ENCODE measurements at places on chromosomes 1 and 21. TPM values are rescaled to one million over a fixed set of nuclear protein-coding genes. Genes with fewer than 3 reads are reported as not detected.
A peak's percentile ranks its signal among the peaks of the same experiment; 100 is the strongest.

Gene PSMB2
- total RNA-seq: 44.1 TPM

Gene MATN1
- 0.13 TPM for total RNA-seq

Gene OR2T29
- not detected for total RNA-seq

Gene NPPB
- total RNA-seq: not detected

Gene MOB3C
- 14.9 TPM for total RNA-seq

Gene TGFBR3
- total RNA-seq: 57.9 TPM

Gene CCDC24
- total RNA-seq: 24.3 TPM

Gene CAMSAP2
- 30.3 TPM for total RNA-seq

Gene PUM1
- 150 TPM for total RNA-seq

Gene TMPRSS2
- 32.8 TPM for total RNA-seq

Gene ALPL
- total RNA-seq: 8.4 TPM

DNA sequence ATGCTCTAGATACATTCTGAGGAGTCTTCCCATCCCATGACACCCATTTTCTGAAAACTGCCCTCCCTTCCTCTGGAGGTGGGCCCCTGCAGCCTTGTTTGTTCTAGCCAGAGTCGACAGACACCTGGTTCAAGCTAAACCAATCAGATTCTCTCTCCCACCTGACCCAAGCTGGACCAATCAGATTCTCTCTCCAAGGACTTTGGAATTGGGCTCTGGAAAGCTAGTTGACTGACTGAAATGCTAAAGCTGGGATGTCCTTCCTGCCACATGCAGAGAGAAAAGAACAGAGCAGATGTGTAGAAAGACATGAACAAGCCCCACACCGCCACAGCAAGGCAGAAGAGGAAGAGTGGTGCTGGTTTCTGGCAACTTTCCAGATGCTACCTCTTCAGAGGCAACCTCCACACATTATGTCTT lies 24.6 kb downstream of the ASAP3 start:
- H3K27ac ChIP-seq: no peak overlapping the region
- no peak for DNase-seq
- no peak overlapping the region for H3K4me3 ChIP-seq
- no peaks in the 10 kb centered on the region for H3K4me1 ChIP-seq
- H3K36me3 ChIP-seq: no peaks in the 10 kb centered on the region

- H3K4me3 ChIP-seq: no peak overlapping the region
- H3K4me1 ChIP-seq: no peaks in the 10 kb centered on the region
- no peaks in the 10 kb centered on the region for H3K27me3 ChIP-seq
- H3K36me3 ChIP-seq: no peaks in the 10 kb centered on the region
- no peak overlapping the region for H3K27ac ChIP-seq
- no peak for DNase-seq
These were observed 226.4 kb downstream of the LBR start for GRCh38 chr1:225201447-225201846.

GRCh38 chr1:114092186-114093062 lies 61.2 kb downstream of the SYT6 start:
- H3K4me3 ChIP-seq: no peak overlapping the region
- no peak for DNase-seq
- no peak overlapping the region for H3K27ac ChIP-seq
- H3K27me3 ChIP-seq: no peaks in the 10 kb centered on the region
- H3K36me3 ChIP-seq: no peaks in the 10 kb centered on the region
- H3K4me1 ChIP-seq: no peaks in the 10 kb centered on the region

DNA sequence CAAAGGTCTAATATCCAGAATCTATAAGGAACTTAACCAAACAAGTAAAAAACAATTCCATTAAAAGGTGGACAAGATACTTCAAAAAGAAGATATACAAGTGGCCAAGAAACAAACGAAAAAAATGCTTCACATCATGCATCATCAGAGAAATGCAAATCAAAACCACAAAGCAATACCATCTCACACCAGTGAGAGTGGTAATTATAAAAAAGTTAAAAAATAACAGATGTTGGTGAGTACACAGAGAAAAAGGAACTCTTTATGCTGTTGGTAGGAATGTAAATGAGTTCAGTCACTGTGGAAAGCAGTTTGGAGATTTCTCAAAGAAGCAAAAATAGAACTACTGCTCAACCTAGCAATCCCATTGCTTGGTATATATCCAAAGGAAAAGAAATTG lies 218.6 kb downstream of the SLC44A5 start:
- no peak overlapping the region for H3K27ac ChIP-seq
- no peaks in the 10 kb centered on the region for H3K36me3 ChIP-seq
- no peak overlapping the region for H3K4me3 ChIP-seq
- no peak for DNase-seq
- H3K4me1 ChIP-seq: no peaks in the 10 kb centered on the region
- no peaks in the 10 kb centered on the region for H3K27me3 ChIP-seq

- no peaks in the 10 kb centered on the region for H3K4me1 ChIP-seq
- no peak for DNase-seq
- no peaks in the 10 kb centered on the region for H3K27me3 ChIP-seq
These were observed 328.8 kb downstream of the PLA2G4A start for GRCh38 chr1:187157552-187157951.

- H3K27ac ChIP-seq: no peak overlapping the region
- no peaks in the 10 kb centered on the region for H3K36me3 ChIP-seq
- H3K27me3 ChIP-seq: no peaks in the 10 kb centered on the region
- H3K4me3 ChIP-seq: no peak overlapping the region
- peaks cover 2% of the 10 kb centered on the region for H3K4me1 ChIP-seq
These were observed 79.7 kb downstream of the KIF26B start for GRCh38 chr1:245234217-245235081.

GRCh38 chr1:174938281-174939007 lies 61.3 kb upstream of the CACYBP start:
- H3K4me1 ChIP-seq: peaks cover 18% of the 10 kb centered on the region
- peak; percentile 77 for DNase-seq
- H3K27ac ChIP-seq: no peak overlapping the region
- H3K27me3 ChIP-seq: no peaks in the 10 kb centered on the region
- H3K4me3 ChIP-seq: no peak overlapping the region
- H3K36me3 ChIP-seq: no peaks in the 10 kb centered on the region

DNA sequence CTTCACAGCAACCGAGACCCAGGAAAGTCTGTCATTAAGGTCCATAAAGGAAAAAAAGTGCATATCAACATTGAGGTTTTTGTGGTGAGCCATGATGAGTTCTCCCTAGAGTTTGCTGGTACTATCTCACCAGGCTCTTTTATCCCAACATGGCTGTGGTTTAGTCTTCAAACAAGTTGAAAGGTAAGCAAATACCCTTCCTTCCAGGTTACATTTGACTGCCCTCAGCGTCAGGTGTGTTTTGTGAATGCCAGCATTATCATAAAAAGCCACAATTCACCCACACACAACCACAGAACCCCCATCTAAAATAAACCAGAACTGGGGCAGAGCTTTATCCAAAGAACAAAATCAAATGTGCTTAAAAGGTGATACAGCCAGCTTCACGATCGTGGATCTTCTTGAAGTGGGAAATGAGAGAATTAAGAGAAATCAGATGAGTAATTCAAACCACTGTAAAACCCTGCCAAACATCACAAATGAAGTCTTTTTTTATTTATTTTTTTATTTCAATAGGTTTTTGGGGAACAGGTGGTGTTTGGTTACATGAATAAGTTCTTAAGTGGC lies 64.7 kb downstream of the SETD4 start:
- no peak overlapping the region for H3K4me3 ChIP-seq
- H3K36me3 ChIP-seq: no peaks in the 10 kb centered on the region
- H3K27me3 ChIP-seq: no peaks in the 10 kb centered on the region

GRCh38 chr1:184388319-184388889 lies 1.6 kb downstream of the C1orf21 start:
- H3K27ac ChIP-seq: no peak overlapping the region
- H3K36me3 ChIP-seq: no peaks in the 10 kb centered on the region
- H3K4me1 ChIP-seq: no peaks in the 10 kb centered on the region
- DNase-seq: no peak
- peak overlapping the region; percentile 88 for H3K4me3 ChIP-seq

DNA sequence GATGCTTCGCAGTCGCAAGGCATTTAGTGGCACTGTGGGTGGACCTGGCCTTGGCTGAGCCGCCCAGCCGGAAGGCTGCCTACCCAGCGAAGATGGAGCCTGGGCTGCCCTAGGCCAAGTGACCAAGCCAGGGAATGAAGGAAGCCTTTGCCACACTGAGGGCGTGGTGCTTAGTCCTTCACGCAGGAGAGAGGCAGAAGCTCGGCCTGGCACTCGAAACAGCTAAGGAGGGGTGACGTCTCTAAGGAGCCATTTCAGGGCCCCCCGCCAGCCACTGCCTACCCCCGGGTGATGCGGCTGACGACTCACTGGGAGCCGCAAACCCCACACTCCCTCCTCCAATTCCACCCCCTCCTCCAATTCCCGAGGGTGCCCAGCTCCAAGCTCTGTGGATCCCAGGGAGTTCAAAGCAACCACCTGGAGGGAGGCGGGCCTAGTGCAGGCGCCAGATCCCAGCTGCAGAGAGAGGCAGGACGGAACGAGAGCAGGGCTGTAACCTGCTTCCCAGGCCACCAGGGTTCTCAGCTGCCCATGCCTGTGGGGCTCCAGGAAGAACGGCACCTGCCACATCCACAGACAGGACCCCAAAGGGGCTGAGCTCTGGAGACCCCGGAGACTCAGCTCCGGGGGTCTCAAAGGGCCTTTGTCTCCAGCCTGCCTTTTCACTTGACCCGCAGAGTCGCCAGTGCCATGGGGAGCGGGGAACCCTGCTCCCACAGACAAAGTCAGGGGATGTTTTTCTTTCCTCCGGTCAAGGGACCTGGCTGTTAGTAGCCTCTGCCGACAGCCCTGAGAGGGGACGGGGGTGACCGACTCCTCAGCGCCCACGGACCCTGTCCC lies 75.8 kb downstream of the ARHGEF16 start:
- peak; percentile 59 for DNase-seq
- H3K4me1 ChIP-seq: no peaks in the 10 kb centered on the region
- H3K36me3 ChIP-seq: no peaks in the 10 kb centered on the region
- peak overlapping the region; percentile 63 for H3K4me3 ChIP-seq
- no peaks in the 10 kb centered on the region for H3K27me3 ChIP-seq
- H3K27ac ChIP-seq: peak overlapping the region; percentile 47

- H3K36me3 ChIP-seq: no peaks in the 10 kb centered on the region
- H3K4me3 ChIP-seq: no peak overlapping the region
- no peaks in the 10 kb centered on the region for H3K4me1 ChIP-seq
- H3K27me3 ChIP-seq: no peaks in the 10 kb centered on the region
- no peak overlapping the region for H3K27ac ChIP-seq
These were observed 128.9 kb upstream of the NR5A2 start for GRCh38 chr1:199898654-199899053.

GRCh38 chr1:116126281-116126680 lies 15.1 kb downstream of the MAB21L3 start:
- H3K27me3 ChIP-seq: no peaks in the 10 kb centered on the region
- peaks cover 9% of the 10 kb centered on the region for H3K4me1 ChIP-seq
- no peaks in the 10 kb centered on the region for H3K36me3 ChIP-seq
- H3K4me3 ChIP-seq: no peak overlapping the region
- H3K27ac ChIP-seq: no peak overlapping the region

- H3K4me3 ChIP-seq: no peak overlapping the region
- H3K27ac ChIP-seq: no peak overlapping the region
- H3K27me3 ChIP-seq: no peaks in the 10 kb centered on the region
- peaks cover 18% of the 10 kb centered on the region for H3K4me1 ChIP-seq
- H3K36me3 ChIP-seq: no peaks in the 10 kb centered on the region
These were observed 112.9 kb downstream of the FCRL5 start for GRCh38 chr1:157439302-157439954.

- no peaks in the 10 kb centered on the region for H3K36me3 ChIP-seq
- no peaks in the 10 kb centered on the region for H3K27me3 ChIP-seq
- no peak overlapping the region for H3K27ac ChIP-seq
- no peaks in the 10 kb centered on the region for H3K4me1 ChIP-seq
- no peak for DNase-seq
- H3K4me3 ChIP-seq: no peak overlapping the region
These were observed 95.6 kb upstream of the C8B start for GRCh38 chr1:57061369-57061768.

GRCh38 chr1:43039228-43040055 lies 80.8 kb upstream of the SLC2A1 start:
- no peak overlapping the region for H3K27ac ChIP-seq
- no peak overlapping the region for H3K4me3 ChIP-seq
- H3K4me1 ChIP-seq: peaks cover 4% of the 10 kb centered on the region
- no peaks in the 10 kb centered on the region for H3K36me3 ChIP-seq
- no peak for DNase-seq

GRCh38 chr1:166390366-166391033 lies 223.7 kb upstream of the FAM78B start:
- DNase-seq: no peak
- H3K27ac ChIP-seq: no peak overlapping the region
- no peaks in the 10 kb centered on the region for H3K27me3 ChIP-seq
- H3K4me3 ChIP-seq: no peak overlapping the region
- no peaks in the 10 kb centered on the region for H3K36me3 ChIP-seq

GRCh38 chr1:19403256-19403655 lies 82.1 kb downstream of the CAPZB start:
- no peaks in the 10 kb centered on the region for H3K36me3 ChIP-seq
- no peak overlapping the region for H3K27ac ChIP-seq

GRCh38 chr1:158272681-158273080 lies 17.0 kb upstream of the CD1C start:
- H3K4me1 ChIP-seq: no peaks in the 10 kb centered on the region
- no peak overlapping the region for H3K27ac ChIP-seq
- H3K4me3 ChIP-seq: no peak overlapping the region
- DNase-seq: no peak
- no peaks in the 10 kb centered on the region for H3K36me3 ChIP-seq

GRCh38 chr1:219414250-219414649 lies 198.7 kb downstream of the ZC3H11B start:
- H3K36me3 ChIP-seq: no peaks in the 10 kb centered on the region
- no peak overlapping the region for H3K27ac ChIP-seq
- no peak for DNase-seq

GRCh38 chr1:163055005-163055404 lies 14.2 kb upstream of the RGS4 start:
- H3K36me3 ChIP-seq: no peaks in the 10 kb centered on the region
- no peak overlapping the region for H3K4me3 ChIP-seq
- no peak for DNase-seq
- H3K27me3 ChIP-seq: no peaks in the 10 kb centered on the region

GRCh38 chr1:1298861-1299685 lies 8.7 kb downstream of the ACAP3 start:
- peak; percentile 78 for DNase-seq
- no peaks in the 10 kb centered on the region for H3K4me1 ChIP-seq
- no peak overlapping the region for H3K27ac ChIP-seq
- no peaks in the 10 kb centered on the region for H3K36me3 ChIP-seq
- H3K27me3 ChIP-seq: no peaks in the 10 kb centered on the region
- no peak overlapping the region for H3K4me3 ChIP-seq

GRCh38 chr1:230283678-230284077 lies 142.5 kb downstream of the PGBD5 start:
- H3K27ac ChIP-seq: no peak overlapping the region
- H3K36me3 ChIP-seq: no peaks in the 10 kb centered on the region
- no peak overlapping the region for H3K4me3 ChIP-seq
- H3K4me1 ChIP-seq: no peaks in the 10 kb centered on the region
- no peak for DNase-seq

DNA sequence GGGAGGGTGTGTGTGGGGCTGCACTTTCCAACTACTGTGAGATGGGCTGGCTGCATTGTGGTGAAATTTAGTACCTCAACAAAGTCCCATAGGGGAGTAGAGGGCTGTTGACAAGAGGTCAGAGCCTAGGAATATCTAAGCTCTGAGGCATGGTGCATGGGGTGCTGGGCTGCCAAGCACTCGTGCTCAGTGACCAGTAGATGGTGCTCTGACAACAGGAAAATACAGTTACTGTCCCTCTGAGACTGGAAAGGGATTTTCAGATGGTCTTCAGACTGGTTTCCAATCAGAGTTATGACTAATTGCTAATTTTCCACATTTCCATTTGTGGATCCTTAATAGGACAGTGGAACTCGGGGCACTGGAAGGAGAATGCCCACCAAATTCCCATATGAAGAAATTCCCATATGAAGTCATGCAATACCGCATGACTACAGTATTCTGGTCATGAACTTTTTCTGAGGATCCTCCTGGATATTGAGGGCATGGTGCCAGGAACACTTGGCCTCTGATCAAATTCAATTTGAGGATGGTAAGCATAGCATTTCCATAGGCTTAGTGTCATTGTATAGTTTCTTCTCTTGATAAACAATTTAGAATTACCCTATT lies 4.1 kb upstream of the CACNA1E start:
- no peaks in the 10 kb centered on the region for H3K36me3 ChIP-seq
- H3K4me1 ChIP-seq: peaks cover 4% of the 10 kb centered on the region
- no peak overlapping the region for H3K4me3 ChIP-seq
- DNase-seq: peak; percentile 57

Data from kidney (tissue), 22 donors.